Pancreas (tissue), 10 donors: ENCODE measurements at places on chromosomes 12 and 14. TPM values are rescaled to one million over a fixed set of nuclear protein-coding genes. Genes with fewer than 3 reads are reported as not detected.
A peak's percentile ranks its signal among the peaks of the same experiment; 100 is the strongest.

- no peak for DNase-seq
Measured at GRCh38 chr14:32472512-32473463, 143.7 kb downstream of the AKAP6 start.

- no peak for DNase-seq
Measured at GRCh38 chr12:91877022-91877421, 268.6 kb downstream of the BTG1 start.

- no peak for DNase-seq
Measured at GRCh38 chr12:128982933-128983332, 129.7 kb downstream of the GLT1D1 start.

DNA sequence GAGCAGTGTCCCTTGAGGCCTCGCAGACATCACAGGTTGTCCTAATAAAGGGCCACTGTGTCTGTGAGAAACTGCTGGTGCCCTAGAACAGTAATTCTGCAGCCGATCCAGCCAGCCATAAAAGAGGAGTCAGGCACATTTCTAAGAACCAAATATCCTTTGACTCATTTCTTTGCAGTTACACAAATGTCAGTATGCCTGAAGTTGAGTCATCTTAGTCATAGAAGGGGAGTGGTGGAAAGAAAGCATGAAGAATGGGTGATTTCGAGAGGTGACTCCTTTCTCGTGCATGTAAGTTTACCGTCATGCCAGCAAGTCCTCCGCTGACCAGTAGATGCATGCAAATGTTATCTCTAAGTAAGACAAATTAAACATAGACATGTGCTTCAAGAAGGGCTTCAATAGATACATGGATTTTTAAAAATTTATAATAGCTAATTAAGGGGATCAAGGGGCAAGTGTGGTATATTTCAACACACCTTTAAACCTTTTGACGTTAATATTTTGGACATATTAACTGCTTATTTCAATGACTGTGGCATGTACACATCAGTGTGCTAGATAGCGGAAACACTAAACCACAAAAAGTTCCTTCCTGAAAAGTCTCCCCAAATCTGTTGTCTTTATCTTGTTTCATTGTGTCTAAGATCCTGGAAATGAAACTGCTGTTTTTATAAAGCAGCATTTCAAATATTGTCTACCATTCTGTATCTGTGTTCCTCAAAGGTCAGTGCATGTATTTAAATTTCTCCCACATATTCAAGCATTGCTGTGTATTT is 497.4 kb downstream of the NPAS3 start:
- no peak for DNase-seq

DTX1 gene
- 6.1 TPM for polyA plus RNA-seq

DNA sequence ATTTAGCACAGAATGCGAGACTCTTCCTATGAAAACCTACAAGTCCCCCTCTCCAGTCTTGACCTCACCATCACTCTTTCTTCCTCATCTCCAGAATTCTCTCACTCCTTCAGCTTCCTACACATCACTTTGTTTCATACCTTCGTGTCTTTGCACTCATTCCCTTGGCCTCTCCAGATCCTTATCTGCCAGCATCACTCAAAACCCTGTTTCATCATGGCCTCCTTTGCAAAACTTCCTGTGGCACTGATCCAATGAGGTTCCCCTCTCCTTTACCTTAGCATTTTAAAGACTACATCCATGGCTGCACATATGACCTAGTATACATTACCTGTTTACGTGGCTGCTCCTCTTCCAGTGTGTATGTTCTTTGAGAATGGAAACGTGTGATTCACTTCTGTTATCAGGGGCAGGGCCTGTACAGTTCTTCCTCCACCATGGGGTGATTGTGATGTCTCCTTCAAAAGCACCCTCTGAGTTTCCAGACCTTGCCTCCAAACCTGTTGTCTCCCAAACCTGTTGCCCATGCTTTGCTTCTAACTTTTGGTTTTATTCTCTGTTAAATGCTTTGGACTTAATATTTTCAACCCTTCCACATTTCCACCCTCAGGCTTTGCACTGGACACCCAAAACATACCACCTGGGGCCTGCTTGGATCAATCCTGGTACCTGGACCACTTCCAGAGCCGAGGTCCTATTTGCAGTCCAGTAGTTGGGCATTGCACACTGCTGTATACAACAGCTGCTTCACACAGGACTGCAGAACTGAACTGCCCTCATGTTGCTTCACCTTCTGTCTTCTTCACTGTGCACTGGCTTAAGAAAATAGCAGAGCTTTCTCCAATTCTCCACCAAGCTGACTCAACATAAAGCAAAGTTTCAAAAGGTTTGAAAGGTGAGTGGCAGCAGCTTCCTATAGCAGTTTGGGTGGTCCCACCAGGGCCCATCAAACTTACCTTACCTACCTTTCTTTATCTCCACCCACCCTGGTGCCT is 131.7 kb downstream of the LLPH start:
- no peak for DNase-seq

DNA sequence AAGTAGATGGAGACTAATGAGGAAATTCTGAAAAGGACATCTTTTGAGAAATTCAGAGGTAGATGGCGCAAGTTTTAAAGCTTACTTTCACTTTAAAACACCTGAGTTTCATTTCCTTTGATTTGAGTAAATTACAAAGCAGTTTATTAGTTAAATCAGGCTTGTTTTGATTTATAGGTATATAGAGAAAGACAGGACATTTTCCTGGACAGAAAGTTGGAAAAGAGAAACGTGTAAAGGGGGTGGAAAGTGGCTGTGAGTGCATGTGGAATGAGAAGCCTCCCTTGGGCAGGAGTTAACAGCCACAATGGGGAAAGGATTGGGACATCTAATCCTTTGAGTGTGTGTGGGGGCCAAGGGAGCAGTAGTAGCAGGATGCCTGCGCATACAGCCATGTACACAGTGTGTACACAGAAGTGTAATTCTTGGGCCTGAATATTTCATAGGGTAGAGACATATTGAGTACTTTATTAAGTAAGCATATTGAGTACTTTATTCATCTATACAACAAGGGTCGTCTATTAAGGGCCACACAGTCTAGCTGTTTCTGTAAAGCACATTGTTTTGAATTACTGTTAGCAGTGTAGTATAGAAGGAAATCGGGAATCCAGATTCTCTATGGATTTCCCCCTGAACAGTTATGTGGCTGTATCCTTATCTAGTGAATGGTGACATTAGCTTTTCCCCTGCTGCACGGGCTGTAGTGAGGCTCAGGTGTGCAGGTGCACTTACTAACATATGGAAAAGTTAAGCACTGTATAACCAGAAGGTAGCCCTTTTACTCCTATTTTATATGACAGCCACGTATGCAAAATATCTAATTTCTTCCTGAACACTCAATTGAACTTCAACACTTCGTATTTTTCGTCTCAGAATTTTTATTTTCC is 19.1 kb downstream of the MARK3 start:
- DNase-seq, result no peak

LRP1 gene
- 15.7 TPM for polyA plus RNA-seq

SLC25A21 gene
- 0.42 TPM for polyA plus RNA-seq

CLBA1 gene
- polyA plus RNA-seq, result 32.5 TPM

HCAR1 gene
- polyA plus RNA-seq, result 0.11 TPM

DNA sequence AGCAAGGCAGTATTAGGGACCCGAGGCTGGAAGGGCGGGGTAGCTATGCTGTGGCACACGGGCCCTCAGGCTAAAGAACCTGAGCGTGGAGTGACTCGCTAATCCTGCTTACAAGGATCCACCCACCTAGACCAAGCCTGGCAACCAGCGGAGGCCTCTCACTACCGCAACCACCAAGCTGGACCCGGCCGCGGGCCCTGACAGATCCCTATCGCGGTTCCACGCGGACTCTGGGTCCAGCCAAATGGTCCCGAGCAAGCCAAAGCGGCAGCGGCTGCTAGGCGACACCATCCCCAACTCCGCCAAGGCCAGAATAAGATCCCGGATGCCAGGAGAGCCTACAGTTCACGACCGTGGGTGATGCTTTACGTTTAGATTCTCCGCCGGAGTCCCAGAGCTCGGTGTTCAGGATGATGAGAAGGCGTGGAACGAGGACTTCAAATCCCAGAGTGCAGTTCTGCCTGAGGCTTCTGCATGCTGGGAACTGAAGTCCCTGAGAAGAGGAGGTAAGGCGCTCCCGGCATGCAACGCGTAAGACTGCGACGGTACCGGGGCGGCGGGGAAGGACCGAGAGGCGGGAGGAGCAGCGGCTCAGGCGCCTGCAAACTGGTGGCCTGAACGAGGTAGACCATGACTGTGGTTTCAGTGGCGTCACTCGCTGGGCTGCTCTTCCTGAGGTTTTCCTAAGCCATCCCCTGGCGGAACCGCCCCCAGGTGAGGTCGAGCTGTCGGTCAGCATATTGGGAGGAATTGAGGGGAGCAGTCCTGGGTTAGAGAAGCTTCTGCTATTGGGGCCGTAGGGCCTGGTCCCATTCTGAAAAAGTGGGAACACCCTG is at the start of the genes CEP290 and TMTC3:
CEP290 (minus strand) TSS at position 315 of the 836 bp plus-strand sequence. CDS start 781 bp downstream, outside the sequence.
TMTC3 (plus strand) TSS at position 534 of the 836 bp plus-strand sequence. CDS start 6,009 bp downstream, outside the sequence.
- DNase-seq, result peak; percentile 95

TAS2R19 gene
- polyA plus RNA-seq, result 0.19 TPM

- peak; percentile 32 for DNase-seq
Measured at GRCh38 chr12:120584343-120585149, 3.3 kb upstream of the POP5 start.

GRCh38 chr12:55797068-55797467 is 20.5 kb downstream of the SARNP start:
- DNase-seq, result no peak

- no peak for DNase-seq
Measured at GRCh38 chr14:91405241-91405721, 12.3 kb downstream of the CCDC88C start.

DNA sequence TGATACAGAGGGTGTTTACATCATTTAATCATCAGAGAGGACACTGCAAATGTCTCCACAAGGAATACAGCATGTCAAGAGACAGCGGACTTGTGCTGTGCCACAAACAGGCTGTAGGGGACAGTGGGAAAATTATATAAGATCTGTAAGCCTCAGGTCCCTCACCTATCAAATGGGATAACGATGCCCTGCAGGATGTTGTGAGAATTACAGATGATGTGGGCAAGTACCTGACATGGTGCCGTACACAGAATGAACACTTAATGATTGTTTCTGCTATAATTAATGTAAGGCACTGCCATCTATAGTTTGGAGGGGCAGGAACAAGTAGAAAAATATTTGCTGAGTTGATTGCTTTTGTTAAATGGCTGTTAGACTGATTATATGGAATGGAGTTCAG is 81.9 kb upstream of the GTF2A1 start:
- no peak for DNase-seq

- no peak for DNase-seq
Measured at GRCh38 chr12:64099397-64099796, 122.7 kb downstream of the KICS2 start.

- no peak for DNase-seq
Measured at GRCh38 chr14:22545842-22546721, 42.9 kb downstream of the DAD1 start.

DNA sequence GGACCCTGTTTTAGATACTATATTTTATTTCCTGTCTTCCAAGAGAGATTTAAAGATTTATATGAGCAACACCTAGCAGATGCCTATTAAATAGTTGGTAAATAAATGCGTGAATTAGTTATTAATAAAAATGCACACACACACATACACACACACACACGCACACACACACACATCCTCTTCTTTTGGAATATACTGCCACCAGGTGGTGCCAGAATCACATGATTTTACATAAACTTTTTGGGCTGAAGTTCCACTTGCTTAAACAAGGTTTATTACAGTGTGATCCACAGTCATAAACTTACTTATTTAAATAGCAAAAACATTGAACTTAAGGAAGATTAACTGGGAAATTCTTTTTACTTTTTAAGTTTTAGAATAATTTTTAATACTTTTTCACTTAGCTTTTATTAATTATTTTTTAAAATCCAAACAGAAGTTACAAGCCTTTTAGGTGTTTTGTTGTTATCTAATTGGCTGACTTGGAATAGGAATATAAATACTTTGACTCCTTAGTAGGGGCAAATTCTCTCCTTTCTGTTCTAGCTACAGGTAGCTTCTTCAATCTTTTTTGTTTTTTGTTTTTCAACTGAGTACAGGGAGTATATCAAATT is 17.5 kb downstream of the RAD51B start:
- DNase-seq, result no peak

ABCB9 gene
- 6.7 TPM for polyA plus RNA-seq

ERP27 gene
- polyA plus RNA-seq, result 61.3 TPM
